ENCODE measurements at places on chromosomes 2 and 18.

GRCh38 chr2:205367331-205367935 lies 314.9 kb upstream of the NRP2 start:
- no peak for DNase-seq

DNA sequence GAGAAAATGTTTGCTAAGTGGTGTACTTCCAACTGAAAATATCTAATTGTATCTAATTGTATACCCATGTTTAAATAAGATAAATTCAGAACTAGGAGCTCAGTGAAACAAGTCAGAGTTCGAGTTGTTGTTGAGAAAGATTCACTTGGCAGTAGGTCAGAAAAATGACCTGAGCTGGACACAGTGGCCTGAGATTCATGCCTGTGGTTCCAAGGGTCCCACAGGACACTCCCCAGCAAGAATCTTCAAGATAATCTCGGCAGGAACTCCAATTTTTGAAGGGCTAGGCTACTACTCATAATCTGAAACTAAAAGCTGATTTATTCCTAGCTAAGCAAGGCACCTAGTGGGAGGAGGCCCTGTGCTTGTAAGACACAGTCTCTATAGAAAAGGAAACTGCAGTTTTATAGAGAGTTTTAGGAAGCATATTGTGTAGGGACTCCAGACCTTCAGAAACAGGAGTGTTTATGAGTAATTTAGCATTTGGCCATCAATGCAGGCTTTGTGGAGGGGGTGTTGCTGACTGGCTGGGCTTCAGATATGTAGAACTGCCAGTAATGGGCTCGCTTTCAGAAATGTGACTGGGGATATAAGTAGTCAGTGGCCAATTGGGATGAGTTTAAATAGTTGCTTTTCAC lies 43.2 kb downstream of the SP140 start:
- no peak for DNase-seq

DNA sequence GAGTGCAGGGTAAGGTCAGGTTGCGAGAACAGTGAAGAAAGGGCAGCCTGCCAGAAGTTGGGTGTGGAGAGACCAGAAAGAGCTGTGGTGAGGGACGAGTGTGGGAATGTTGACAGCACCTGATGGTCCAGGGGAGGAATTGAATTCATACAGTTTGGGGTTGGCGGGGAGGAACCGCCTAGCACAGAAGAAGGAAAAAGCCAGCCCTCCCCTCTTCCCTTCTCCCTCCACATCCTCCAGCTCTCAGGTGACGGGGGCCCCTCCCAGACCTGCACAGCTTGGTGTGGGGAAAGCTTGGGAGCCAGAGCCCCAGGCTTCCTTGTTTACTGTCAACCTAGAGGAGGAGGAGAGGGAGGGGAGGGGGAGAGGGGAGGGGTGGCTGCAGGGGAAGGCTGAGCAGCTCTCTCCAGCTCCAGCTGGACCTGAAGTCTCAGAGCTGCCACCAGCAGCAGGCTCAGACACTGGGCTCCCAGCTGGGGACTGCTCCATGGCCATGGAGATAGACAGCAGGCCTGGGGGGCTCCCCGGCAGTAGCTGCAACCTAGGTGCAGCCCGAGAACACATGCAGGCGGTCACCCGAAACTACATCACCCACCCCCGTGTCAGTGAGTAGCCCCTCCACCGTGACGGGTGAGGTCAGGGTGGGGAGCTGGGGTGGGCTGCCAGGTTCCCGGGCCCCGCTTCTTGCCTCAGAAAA lies at the start of gene ATP6V1B1:
TSS of gene ATP6V1B1 (plus strand) at position 433 of the 697 bp plus-strand sequence. CDS start at position 488, 55 bp downstream.
- no peak for DNase-seq

GRCh38 chr2:55995902-55996301 lies 72.3 kb upstream of the EFEMP1 start:
- DNase-seq: no peak

- DNase-seq: no peak
These were observed 46.3 kb downstream of the COPS8 start for GRCh38 chr2:237131749-237132533.

DNA sequence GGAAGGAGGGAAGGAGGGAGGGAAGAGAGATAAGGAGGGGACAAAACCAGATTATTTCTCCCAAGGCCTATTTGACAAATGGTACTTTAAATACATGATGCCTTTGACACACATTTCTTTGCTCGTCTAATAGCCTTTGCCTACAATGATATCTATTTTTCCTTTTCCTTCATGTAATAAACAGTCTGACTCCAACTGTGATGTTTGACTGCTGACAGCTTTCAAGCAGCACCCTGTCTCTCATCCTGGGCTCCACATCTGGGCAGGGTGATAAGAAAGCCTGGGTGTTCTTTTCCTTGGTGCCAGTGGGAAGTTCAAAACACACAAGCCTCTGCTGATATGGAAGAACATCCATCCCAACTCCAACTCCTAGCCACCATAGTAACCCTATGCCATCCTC lies 1277.7 kb upstream of the NXPH2 start:
- no peak for DNase-seq

DNA sequence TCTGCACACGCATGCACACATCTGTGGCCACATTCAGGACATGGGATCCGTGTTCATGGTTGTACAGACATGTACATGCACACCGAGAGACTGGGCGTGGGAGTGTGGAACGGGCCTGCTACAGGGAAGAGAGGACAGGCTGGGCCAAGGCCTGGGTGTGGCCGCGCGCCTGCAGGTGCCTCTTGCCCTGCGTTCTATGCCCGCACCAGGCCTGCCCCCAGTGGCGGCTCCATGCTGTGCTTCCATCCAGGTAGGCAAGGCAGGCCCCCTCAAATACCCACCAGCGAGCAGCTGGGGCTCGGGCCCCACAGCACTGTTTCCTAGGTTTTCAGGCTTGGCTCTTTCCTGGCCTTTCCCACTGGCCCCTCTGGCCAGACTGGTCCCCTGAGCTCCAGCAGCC lies 15.5 kb upstream of the PTMA start:
- no peak for DNase-seq

DNA sequence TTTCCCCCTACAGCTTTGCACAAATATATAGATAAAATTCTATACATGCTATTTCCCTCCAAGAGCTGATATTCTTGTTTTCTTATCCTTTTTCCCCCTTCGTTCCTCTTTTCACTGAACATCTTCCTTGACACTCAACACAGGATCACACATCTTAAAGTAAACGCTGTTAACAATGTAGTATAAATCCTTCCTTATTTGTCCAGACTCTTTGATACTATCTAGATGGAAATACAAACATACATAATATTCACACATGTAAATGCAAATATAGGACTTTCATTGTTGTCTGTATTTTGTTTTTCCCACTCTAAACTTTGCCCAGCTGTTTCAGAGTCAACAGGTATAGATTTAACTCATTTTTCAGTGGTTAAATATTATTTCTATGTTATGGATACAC lies 3.0 kb upstream of the TACR1 start:
- no peak for DNase-seq

GRCh38 chr2:10733980-10734379 lies 12.6 kb downstream of the ATP6V1C2 start:
- DNase-seq: no peak

- DNase-seq: no peak
These were observed 55.7 kb downstream of the PTPN2 start for GRCh38 chr18:12828116-12829051.

DNA sequence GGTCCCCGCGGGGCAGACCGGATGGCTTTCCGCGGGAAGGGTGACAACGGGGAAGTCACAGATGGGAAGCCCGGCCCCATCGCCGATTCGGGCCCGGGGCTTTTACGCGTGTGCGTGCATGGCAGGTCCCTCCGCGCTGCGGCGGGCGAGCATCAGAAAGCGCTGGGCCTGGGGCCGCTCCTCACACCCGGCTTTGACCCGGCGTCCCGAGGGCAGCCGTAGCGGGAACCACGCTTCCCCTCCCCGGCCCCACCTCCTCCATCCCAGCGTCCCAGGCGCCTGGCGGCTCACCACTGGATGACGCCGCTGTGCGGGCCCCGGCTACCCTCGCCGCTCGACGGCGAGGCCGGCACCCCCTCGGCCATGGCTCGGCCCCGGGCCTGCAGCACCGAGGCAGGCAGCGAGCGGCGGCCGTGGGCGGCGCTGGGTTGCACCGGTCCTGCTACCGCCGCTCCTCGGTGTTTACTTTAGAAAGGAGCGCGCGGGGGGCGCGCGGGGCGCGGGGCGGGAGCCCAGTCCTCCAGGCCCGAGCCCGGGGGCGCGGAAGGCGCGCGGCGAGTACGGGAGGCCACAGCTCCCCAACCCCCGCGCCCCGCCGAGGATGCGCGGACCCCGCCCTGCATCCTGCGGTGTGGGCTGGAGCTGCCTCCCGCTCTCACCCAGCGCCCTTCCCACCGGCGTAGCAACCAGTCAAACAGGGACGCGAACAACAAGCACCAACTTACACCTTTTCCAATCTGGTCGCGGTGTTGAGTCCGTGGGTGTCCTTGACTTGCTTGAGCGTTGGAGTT lies 806 bp downstream of the RFX8 start:
- DNase-seq: peak; percentile 59

- DNase-seq: no peak
These were observed 119.0 kb downstream of the ARL4C start for GRCh38 chr2:234377761-234378391.

DNA sequence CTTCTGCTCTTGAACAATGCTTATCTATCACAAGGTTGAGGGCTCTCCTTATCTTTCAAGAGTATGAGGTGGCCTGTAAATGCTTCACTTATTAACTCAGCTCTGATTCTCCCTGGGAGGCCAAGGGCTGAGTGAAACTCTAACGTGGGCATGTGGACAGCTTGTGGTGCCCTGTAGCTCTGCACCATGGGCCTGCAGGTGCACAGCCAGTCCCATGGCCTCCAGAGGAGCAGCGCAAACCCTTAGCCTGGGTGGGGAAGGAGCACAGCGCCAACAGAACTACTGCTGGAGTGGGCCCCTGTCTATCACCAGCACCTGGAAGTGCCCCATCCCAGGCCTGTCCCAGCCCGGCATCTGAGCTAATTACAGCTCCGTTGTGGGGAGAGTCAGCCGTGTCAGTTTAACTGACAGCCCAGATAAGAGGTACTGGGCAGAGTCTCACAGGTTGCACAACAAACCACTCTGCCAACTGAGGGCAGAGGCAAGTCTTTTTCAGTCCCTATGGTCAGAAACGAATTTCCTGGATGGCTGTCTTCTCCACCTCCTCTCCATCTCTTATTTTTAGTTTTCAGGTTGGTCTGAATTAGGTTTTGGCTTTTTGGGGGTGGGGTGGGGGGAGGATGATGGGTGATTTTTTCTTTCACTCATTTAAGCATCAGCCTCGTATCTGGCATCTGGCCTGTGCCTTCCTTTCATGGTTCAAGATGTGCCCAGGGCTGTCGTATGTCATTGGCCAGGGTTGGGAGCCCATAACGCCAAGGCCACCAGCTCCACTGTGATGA lies 219.5 kb downstream of the BCL2 start:
- DNase-seq: no peak

DNA sequence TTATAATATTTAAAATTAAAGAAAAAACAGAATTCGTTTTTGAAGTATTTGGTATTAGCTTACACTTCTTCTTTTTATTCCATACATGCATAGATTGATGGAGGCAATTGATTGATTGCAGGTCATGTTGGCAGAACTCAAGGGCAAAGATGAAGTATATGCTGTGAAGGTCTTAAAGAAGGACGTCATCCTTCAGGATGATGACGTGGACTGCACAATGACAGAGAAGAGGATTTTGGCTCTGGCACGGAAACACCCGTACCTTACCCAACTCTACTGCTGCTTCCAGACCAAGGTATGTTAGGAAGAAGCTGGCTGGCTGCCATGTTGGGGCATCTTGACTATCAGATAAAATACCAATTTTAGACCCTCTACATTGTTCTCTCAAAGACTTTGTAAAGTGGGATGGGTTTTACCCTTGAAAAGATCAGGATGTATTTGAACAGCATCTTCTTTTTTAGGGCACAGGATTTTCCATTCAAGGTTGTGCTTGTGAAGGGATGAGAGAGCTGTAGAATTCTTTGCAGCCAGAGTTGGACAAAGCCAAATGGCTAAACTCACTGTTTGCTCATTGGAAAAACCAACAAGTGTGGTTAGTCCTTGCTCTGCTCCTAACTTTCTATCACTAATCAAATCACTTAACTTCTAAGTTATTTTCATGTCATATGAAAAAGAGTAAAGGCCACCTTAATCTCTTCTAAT lies 286.8 kb upstream of the EPAS1 start:
- DNase-seq: no peak

- no peak for DNase-seq
These were observed 98.9 kb upstream of the SEC11C start for GRCh38 chr18:59040770-59041148.

DNA sequence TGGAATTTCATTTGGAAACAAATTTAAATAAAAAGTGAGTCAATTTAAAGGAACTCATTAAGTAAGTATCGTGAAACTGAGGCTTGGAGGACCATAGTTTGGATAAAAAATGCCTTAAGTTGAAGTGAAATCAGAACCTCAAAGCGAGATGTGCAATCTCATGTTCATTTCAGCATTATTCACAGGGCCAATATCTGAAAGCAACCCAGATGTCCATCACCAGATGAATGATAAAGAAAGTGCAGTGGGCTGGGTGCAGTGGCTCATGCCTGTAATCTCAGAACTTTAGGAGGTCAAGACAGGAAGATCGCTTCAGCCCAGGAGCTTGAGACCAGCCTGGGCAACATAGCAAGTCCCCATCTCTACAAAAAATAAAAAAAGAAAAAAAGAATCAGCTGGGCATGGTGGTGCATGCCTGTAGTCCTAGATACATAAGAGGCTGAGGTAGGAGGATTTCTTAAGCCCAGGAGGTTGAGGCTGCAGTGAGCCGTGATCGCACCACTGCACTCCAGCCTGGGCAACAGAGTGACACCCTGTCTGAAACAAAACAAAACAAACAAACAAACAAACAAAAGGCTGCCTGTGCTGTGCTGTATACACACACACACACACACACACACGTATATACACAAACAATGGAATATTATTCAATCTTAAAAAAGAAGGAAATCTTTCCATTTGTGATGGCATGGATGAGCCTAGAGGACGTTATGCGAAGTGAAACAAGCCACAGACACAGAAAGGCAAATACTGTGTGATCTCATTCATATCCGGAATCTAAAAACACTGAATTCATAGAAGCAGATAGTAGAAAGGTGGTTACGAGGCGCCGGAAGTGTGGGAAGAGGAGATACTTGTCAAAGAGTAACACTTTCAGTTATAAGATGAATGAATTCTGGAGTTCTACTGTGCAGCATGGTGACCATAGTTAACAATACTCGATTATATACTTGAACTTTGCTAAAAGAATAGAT lies 14.5 kb downstream of the SH3RF3 start:
- peak; percentile 72 for DNase-seq

DNA sequence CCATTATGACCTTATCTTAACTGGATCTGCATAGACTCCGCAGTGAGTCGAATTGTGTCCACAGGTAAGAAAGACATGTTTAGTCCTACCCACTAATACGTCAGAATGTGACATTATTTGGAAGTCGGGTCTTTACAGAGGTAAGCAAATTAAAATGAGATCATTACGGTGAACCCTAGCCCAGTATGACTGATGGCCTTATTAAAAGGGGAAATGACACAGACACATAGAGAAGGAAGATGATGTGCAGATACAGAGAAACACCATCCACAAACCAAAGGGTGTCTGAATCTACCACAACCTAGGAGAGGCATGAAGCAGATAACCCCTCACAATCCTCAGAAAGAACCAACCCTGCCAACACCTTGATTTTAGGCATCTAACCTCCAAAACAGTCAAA lies 135.6 kb downstream of the GALNT1 start:
- DNase-seq: no peak

Measured in stimulated activated CD4-positive, alpha-beta T cell treated with anti-CD3 and anti-CD28 coated beads, Interleukin-2, amount 100 ng/mL, for 24 hours (primary cell).